GM23338 (cell line): ENCODE measurements at places on chromosomes 13 and 19.

- DNase-seq = no peak
- no peak overlapping the region for H3K27ac ChIP-seq
- no peak overlapping the region for H3K4me3 ChIP-seq
- no peaks in the 10 kb centered on the region for H3K27me3 ChIP-seq
- no peaks in the 10 kb centered on the region for H3K36me3 ChIP-seq
Measured at GRCh38 chr13:113840541-113841352, 23.1 kb downstream of the GAS6 start.

DNA sequence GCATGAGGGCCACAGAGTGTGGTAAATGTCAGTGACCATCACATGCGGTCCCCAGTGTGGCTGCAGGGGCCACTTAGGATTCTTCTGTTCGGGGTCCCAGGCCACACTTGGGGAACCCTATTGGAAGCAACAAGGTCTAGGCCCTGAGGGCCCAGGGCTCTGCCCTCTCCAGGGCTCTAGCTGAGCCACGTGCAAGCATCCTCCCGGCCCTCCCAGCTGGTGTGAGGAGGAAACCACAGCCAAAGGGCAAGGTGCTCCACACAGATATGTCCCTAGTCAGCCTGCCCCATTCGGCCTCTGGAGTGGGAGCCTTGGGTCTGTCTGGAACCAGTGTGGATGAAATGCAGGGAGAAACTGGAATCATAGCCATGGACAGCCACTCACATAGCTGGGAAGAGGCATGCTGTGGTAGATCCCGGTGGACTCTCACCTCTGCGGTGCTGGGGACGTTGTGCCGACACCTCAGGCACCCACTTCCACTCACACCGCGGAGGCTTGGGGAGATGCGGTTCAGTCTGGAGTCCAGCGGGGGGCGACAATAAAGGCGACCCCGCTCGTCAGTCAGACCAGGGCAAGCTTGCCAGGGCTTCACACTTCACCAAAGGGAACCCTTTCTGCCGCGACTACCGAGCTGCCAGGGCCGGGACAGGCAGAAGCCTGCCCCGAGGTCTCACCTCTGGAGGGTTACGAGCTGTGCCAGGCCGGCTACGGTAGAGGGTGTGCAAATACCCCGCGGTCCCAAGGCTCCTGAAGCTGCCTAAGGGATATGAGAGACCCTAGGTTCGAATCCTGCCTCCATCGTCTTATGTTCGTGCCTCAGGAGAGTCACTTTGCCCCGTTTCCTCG is 4.3 kb upstream of the ZNF497 start:
- no peaks in the 10 kb centered on the region for H3K4me1 ChIP-seq
- H3K4me3 ChIP-seq = no peak overlapping the region
- peak; percentile 51 for DNase-seq
- H3K27ac ChIP-seq = no peak overlapping the region
- H3K36me3 ChIP-seq = no peaks in the 10 kb centered on the region

DNA sequence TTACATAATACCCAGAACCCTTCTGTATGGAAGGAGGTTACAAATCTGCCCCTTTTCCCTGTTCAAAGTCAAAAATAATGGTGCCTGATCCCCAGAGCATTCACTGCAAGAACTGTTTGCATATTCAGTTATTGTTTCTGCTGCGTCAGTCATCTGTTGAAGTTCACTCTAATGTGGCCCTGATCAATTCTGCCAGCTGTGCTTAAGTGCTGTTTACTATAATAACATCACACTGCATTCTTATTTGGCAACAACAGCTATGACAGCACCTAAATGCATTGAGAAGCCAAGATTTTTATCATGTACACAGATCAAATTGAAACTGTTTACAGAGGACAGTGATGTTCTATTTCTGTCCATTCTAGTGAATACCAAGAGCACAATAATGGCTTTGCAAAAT is 115.9 kb downstream of the DACH1 start:
- peaks cover 11% of the 10 kb centered on the region; the same call in 1 of the 2 replicates for H3K4me1 ChIP-seq
- H3K27ac ChIP-seq = no peak overlapping the region

DNA sequence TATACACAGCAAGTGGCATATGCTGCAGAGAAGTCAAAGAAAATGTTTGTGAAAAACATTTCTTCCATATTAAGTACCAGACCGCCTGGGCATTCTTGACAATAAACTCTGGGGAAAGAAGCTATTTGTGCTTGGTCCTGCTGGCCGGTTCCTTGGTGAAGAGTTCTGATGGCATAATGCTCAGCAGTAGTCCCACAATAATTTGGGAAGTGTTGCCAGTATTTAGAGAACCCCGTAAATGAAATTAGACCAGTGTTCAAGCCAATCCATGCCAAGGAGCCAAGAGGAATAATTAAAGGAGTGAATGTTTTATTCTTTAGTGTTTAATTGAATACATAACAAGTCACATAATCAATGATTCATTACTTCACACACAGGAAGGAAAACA is 6.3 kb downstream of the KCTD12 start:
- H3K36me3 ChIP-seq = no peaks in the 10 kb centered on the region
- DNase-seq = no peak
- no peak overlapping the region for H3K4me3 ChIP-seq

GRCh38 chr19:47699360-47699917 is 13.8 kb upstream of the EHD2 start:
- H3K4me1 ChIP-seq = no peaks in the 10 kb centered on the region
- no peaks in the 10 kb centered on the region for H3K27me3 ChIP-seq
- H3K4me3 ChIP-seq = no peak overlapping the region
- peaks cover 10% of the 10 kb centered on the region for H3K36me3 ChIP-seq

DNA sequence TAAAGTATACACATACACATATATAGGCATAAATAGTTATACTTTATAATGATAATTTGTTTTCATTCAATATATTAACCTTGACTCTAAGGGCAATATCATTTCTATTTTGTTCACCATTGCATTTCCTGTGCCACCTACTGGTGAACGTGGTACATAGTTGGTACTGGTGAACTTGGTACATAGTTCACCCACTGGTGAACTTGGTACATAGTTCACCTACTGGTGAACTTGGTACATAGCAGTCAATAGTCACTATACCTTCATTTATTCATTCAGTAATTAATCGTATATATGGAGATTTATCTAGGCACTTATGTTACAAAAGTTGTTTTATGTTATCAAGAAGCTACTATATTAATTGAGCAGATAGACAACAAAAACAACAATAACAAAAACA is 172.6 kb upstream of the ATXN8OS start:
- H3K4me3 ChIP-seq = no peak overlapping the region
- H3K27me3 ChIP-seq = no peaks in the 10 kb centered on the region
- peaks cover 3% of the 10 kb centered on the region; the same call in 1 of the 2 replicates for H3K4me1 ChIP-seq
- no peak overlapping the region for H3K27ac ChIP-seq
- DNase-seq = no peak
- H3K36me3 ChIP-seq = no peaks in the 10 kb centered on the region
